ENCODE measurements at places on chromosomes 11 and 22.
A peak's percentile ranks its signal among the peaks of the same experiment; 100 is the strongest.

DNA sequence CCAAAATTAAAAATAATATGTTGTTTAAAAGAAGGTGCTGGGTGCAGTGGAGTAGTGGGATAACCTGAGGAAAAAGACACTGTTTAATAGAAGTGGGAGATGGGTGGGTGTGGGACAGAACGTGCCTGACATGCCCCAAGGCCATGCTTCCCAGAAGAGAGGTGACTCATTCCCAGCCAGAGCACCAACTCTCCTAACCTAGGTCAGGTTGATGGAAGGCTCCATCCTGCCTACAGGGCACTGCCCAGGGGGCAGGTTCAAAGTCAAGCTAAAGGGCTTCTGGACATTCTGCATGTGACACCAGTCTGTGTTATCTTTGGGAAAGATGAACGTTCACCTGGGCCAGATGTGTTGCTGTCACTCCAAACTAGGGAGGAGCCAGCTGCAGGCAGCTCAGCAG lies 453.1 kb downstream of the SOX6 start:
- DNase-seq: no peak

DNA sequence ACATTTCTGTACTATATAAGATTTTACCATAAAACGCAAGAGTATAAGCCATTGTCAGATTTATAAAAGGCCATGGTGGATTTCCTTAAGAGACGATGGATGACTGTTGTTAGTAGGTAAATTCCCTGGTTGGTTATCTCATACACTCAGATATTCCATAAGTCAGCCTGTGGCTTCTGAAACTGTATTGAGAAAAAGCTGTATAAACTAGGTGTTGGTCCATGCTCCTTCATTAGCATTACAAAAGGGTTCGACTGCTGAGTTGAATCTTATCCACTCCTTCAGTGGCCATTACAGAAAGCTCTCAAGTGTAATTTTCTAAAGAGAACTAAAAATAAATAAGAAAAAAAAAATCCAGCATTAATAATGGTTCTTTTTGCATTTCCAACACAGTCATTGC lies 5.3 kb downstream of the GRAP2 start:
- DNase-seq: no peak

GRCh38 chr11:69027704-69028372 lies 14.8 kb upstream of the MRGPRF start:
- no peak for DNase-seq

GRCh38 chr11:80107415-80107814 lies 666.6 kb upstream of the TENM4 start:
- no peak for DNase-seq

DNA sequence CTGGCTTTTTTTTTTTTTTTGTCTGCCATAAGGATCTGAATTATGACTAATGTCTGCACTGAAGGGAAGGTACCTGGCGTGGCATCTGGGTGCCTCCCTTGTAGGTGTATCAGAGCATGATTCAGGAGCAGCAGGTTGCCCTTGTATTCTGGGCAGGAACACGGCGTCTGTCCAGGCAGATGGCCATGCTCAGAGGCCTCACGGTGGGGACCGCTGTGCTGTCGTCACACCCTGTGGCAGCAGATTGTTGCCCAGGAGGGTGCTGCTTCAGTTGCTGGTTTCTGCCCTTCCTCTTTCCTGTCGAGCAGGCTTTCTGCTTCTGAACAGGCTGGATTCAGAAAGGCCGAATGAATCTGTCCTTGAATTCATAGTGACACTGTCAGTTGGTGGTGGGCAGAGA lies 11.0 kb downstream of the ZNRF3 start:
- no peak for DNase-seq

- DNase-seq: no peak
Measured at GRCh38 chr11:29844031-29844430, 172.8 kb downstream of the KCNA4 start.

DNA sequence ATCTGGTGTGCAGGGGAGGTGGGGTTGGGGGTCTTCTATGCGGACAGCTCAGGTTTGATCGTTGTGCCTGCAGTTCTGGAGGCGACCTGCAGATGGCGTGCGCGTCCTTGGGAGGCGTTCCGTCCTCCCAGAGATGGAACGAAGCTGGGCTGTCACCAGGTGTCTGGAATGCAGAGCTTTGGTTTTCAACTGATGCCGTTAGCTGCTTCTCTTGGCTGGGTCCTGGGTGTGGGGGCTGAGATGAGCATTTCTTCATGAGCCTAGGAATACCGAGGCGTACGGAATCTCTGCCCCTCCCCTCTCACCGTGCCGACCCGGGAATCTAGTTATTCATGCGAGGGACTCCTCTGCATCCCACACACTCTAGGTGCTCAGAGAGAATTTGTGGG lies 98.6 kb downstream of the CEP164 start:
- peak; percentile 84 for DNase-seq

DNA sequence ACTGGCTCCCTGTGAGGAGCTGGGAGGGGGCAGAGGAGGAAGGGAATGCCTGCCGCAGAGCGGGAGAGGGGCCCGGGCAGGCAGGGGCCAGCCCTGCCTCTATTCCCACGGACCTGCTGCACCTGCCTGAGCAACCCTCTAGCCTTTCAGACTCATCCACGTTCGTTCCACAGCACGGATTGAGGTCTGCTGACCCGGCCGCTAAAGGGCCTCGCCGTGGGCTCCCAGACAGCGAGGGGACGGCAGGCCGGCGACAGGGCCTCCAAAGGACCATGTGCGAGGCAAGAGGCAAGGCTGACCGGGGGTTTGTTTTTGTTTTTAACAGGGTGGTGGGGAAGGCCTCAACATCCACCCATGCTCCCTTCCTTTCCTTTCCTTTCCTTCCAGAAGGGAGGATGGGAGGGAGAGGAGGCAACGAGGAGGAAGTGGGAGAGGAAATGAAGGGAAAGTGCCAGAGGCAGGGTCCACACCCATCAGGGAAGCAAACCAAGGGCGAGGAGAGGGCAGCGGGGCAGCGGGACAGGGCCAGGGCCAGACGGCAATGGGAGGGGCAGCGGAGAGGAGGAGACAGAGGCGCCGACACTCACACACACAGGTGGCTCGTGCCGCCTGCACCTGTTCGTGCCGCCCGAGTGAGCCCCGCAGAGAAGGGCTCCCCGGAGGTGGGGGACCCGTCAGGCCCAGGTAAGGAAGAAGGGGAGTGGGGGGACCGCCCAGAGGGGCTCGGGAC lies 7.5 kb downstream of the LRFN4 start:
- DNase-seq: no peak

GRCh38 chr11:19615341-19616183 lies 97.1 kb upstream of the NAV2 start:
- no peak for DNase-seq

- peak; percentile 6 for DNase-seq
Measured at GRCh38 chr11:34439610-34440198, 970 bp downstream of the CAT start.

- DNase-seq: no peak
Measured at GRCh38 chr11:125394296-125394695, 101.8 kb downstream of the FEZ1 start.

GRCh38 chr11:34754171-34754823 lies 133.4 kb downstream of the EHF start:
- no peak for DNase-seq

- DNase-seq: no peak
Measured at GRCh38 chr22:49725516-49725915, 102.2 kb downstream of the BRD1 start.

GRCh38 chr22:27045103-27045947 lies 387.9 kb downstream of the MIAT start:
- DNase-seq: no peak

GRCh38 chr11:94649254-94649653 lies 82.1 kb downstream of the PIWIL4 start:
- no peak for DNase-seq

GRCh38 chr11:33542921-33543320 lies 157.7 kb downstream of the C11orf91 start:
- peak; percentile 62 for DNase-seq

DNA sequence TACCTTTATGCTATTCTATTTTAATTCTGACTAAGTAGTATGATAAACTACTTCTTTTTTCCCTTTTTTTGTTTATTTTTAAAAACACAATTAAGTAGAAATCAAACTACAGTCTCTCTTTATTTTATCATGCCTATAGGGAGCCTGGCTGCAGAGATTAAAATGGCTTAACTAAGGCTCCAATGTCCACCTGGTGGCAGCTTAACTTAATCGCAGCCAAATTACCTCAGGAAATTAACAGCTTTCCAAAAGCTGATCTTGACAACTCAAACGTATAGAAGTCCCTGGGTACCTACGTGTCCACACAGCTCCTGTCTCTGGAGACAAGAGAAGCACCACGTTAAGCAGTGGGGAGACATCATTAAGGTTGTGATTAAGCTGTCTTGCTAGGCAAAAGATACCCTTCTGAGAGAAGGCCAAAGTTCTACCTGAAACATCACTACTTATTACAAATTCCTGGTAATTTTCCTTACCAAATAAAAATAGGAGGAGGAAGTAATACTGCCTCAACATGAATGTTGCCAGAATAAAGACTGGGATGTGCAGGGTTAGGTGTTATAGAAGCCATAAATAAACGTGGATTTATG lies 63.2 kb upstream of the SNX19 start:
- no peak for DNase-seq

DNA sequence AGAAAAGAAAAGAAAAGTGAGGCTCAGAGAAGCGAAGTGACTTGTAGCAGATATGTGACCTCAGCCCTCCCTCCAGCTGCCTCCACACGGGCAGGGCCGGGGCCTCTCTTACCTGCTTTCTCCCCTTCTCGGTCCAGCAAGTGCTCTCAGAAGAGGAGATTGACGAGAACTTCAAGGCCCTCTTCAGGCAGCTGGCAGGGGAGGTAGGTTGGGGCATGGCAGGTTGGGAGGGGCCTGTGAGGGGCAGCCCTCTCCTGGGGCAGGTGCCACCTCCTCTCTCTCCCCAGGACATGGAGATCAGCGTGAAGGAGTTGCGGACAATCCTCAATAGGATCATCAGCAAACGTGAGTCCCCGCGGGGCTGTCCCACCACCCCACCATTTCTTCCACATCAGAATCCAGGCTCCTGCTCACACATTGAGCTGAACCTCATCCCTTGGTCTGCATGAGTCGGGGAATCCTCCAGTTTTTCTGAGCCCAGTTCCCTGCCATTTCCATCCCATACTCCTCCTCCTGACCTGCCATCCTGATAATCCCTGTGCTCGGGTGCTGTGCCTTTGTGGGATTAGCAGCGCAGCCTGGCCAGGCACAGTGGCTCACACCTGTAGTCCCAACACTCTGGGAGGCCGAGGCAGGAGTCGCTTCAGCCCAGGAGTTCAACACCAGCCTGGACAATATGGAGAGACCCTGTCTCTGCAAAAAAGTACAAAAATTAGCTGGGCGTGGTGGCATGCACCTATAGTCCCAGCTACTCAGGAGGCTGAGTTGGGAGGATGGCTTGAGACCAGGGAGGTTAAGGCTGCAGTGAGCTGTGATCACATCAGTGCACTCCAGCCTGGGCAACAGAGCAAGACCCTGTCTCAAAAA lies 26.4 kb downstream of the CAPN1 start:
- no peak for DNase-seq

DNA sequence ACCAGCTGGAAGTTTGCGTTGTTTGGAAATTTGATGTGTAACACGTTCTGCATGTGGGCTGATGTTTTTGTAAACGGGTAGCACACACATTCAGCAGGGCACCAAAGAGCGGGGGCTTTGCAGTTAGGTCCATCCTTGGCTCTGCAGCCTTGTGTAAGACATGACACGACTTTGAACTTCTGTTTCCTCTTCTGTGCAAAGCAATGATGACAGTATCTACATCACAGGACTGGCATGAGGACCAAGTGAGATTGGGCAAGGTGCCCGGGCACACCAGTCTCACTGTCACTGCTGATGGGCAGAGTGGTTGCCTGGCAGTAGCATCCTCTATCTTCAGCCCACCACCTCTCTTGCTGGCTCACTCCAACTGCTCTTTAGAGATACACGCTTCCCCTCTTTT lies 3.3 kb downstream of the TCN2 start:
- no peak for DNase-seq

GRCh38 chr11:65859812-65860277 lies 388 bp upstream of the MUS81 start:
- DNase-seq: no peak

- no peak for DNase-seq
Measured at GRCh38 chr22:24187731-24188644, 6.7 kb downstream of the SUSD2 start.

- no peak for DNase-seq
Measured at GRCh38 chr22:24584166-24584790, 8.6 kb downstream of the LRRC75B start.

GRCh38 chr11:35134403-35135148 lies 4.4 kb upstream of the CD44 start:
- no peak for DNase-seq

GRCh38 chr22:48345631-48346030 lies 1482.0 kb downstream of the BRD1 start:
- DNase-seq: no peak

DNA sequence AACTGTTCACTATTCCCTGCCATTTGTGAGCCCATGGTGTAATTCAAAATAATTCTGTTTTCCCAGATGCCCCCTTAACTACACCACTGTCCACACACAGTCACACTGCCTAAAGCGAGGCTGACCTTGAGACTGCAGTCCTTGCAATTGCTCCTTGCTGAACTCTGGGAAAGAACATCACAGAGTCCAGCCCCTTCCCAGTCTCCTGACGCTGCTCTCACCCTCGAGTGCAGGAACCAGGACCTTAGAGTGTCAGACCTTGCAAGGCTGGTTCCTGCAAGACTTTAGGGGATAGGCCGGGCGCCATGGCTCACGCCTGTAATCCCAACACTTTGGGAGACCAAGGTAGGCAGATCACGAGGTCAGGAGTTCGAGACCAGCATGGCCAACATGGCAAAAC lies 33.6 kb downstream of the AHNAK start:
- DNase-seq: no peak

DNA sequence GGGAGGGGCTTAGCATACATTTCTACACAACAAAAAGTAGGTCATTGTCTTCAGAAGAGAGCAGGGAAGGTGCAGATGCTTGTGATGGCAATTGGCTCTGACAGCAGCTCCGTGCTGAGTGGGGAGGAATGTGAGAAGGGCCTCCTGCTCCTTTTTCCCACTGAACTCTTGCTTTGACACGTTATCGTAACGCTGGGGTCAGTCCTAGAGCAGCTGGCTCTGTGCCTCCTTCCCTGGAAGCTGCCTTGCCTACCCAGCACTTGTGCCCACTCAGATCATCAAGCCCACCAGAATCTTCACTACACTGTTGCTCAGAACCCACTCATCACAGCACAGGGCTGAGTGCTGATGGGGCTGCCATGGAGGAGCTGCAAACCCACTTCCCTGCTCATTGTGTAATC lies 14.9 kb upstream of the NAV2 start:
- DNase-seq: no peak

- DNase-seq: peak; percentile 43
Measured at GRCh38 chr11:6298605-6299004, 21.7 kb downstream of the CAVIN3 start.

DNA sequence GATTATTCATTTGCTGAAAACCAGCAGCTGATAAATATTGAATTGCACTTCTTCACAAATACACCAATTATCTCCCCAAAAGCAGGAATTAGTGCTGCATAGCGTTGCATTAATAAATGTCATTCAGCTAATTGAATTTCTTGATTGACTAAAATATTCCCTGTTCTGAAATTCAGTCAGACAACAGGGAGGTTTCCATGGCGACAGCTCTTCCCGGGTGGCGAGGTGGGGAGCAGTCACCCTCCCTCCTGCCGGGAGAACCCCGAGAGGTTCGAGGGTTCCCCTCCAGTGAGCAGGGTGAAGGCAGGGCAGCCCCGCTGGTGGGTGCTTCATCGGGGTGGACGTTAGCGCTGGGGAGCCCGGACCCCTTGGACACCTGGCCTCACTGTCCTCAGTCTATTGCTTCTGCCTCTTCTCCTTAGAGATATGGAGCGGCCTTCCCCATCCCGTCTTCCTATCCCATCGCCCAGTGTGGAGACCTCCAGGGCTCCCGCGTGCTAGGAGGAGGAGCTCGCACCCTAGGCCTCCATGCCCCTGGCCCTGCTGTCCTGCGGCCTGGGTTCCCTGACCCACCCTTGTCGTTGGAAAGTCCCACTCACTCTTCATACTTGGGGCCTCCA lies 983.5 kb downstream of the BRD1 start:
- DNase-seq: no peak
